Activated CD4-positive, CD25-positive, alpha-beta regulatory T cell treated with anti-CD3 and anti-CD28 coated beads, Interleukin-2, amount 50 U/mL, for 24 hours (primary cell): ENCODE measurements at places on chromosomes 16 and 17.

GRCh38 chr17:17084941-17085340 is 42.7 kb downstream of the MPRIP start:
- ATAC-seq = no peak

GRCh38 chr17:66432996-66433551 is 130.7 kb downstream of the PRKCA start:
- ATAC-seq = no peak

GRCh38 chr16:72829846-72830775 is 217.8 kb downstream of the ZFHX3 start:
- peak; percentile 27 for ATAC-seq

DNA sequence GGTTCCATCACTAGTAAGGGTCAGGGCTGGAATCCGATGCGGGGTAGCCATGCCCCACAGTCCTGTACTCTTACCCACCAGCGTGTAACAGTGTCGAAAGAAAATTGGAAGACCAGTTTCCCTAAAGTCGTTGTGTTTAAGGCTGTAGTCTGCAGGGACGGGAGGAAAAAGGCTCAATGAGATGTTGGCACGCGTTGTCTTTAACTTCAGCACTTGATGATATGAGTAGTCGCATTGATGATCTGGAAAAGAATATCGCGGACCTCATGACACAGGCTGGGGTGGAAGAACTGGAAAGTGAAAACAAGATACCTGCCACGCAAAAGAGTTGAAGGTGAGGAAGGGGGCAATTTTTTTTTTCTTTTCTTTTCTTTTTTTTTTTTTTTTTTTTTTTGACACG is 1.3 kb downstream of the HSBP1 start:
- ATAC-seq = no peak

- no peak for ATAC-seq
Measured at GRCh38 chr17:44995436-44996001, 27.4 kb upstream of the C1QL1 start.

- no peak for ATAC-seq
Measured at GRCh38 chr17:72254808-72255449, 134.1 kb downstream of the SOX9 start.

DNA sequence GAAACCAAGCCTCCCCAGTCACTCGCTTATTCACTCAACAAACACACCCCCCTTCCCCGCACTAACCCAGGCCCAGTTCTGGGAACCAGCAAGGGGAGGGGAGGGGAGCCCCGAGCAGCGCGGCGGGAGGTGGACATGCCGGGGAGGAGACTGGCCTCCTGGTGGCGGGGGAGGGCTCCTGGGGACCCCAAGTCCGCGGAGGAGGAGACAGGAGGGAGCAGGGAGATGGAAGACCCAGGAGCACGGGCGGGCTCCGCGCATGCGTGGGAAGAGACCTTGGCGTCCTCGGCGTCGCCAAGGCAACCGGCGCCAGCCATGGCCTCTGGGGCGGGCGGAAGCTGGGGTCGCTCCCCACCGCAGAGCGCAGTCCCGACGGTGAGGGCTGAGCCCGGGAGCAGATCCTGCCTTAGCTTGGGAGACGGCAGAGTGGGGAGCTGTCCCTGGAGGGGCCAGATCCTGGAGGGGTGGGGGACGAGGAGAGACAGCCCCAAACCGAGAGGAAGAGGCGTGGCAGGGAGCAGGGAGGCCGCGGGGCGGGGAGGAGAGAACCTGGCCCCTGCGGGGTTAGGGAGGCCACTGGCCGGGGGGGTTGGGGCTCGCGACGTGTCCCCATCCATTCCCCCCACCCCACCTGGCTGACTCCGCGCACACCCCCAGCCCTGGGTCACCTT is at the start of gene PRR29:
Gene PRR29 (plus strand): TSS at position 302 of the 671 bp plus-strand sequence. CDS start 14 bp downstream, at position 316.
- peak; percentile 83 for ATAC-seq

- ATAC-seq = no peak
Measured at GRCh38 chr16:83806036-83806435, 1.7 kb upstream of the HSBP1 start.

DNA sequence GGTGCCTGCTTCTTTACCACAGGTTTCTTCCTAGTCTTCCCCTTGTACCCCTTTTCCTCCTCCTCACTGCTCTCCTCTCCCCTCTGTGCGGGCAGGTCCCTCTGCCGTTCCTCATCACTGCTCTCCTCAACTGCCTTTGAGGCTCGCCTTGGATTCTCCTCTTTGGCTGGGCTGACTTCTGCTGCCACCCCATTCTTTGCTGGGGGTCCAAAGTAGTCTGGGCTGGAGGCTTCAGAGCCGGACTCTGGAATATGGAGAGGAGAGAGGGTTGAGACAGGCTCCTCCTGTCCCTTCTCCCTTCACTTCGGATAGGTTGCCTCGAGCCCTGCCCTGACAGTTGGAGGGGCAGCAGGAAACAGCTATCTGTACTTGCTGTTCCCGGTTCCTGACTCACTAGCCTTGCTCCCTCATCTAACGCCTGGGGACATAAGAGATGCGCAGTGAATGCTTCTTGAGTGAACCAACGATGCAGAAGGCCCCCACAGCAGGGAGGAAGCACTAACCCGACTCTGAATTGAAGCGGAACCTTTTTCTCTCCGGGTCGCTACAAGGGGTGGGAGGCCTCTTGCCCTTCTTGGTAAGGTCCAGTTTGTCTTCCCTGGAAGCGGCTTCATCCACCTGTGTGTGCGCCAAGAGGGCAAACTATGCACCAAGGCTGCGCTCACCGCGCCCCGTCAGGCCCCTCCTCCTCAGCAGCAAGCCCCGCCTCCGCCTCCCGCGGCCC is 655 bp downstream of the HIRIP3 start:
- no peak for ATAC-seq

- ATAC-seq = peak; percentile 91
Measured at GRCh38 chr17:4908711-4909496, 6.0 kb upstream of the CHRNE start.

DNA sequence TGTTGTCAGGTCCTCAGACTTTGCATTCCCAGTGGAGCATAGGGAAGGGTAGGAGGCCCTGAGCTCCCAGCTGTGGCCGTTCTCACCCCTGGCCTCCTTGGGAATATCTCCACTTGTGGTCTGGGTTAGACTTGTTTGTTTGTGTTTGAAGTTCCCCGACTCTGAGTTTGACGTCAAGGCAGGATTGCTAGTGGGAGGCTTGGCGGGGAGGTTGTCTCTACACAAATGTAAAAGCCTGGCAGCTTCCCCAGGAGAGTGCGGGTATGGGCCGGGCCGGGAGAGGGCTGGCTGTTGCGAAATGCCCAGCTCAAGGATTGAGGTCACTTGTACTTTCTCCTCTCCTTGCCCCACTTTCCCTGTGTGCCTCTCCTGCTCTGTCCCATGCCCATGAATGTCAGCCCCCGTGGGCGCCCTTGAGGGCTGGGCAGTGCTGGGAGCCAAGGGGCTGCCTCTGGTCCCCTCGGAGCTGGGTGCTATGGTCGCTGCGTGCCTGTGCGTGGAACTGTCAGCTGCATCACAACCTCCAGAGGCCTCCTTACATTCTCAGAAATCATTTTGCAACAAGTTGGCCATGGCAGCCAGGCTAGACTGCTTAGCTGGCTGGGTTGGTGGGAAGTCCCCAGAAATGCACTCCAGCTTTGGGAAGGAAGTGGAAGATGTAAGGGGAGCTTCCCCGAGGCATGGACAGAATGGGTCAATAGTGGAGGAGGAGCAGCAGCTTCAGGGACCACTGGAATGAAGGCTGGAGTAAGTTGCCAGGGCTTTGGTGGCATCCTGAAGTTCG is 84.3 kb downstream of the KSR1 start:
- ATAC-seq = no peak

DNA sequence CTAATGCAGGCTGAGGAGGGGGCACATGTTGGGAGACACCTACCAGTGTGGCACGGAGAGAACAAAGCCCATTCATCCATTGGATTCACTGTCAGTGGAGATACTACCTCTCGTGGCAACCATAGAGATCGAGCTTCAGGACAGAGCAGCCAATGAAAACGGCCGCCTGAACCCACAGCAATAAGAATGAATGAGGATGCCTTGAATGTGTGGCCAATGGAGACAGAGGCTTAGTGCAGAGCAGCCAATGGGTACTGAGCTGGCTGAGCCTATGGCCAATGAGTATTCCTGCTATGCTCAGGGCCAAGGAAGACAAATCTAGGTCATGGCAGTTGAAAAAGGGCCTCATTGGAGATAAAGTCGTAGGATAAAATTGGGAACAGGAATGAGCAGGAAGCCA is 10.9 kb downstream of the ARHGEF15 start:
- no peak for ATAC-seq

DNA sequence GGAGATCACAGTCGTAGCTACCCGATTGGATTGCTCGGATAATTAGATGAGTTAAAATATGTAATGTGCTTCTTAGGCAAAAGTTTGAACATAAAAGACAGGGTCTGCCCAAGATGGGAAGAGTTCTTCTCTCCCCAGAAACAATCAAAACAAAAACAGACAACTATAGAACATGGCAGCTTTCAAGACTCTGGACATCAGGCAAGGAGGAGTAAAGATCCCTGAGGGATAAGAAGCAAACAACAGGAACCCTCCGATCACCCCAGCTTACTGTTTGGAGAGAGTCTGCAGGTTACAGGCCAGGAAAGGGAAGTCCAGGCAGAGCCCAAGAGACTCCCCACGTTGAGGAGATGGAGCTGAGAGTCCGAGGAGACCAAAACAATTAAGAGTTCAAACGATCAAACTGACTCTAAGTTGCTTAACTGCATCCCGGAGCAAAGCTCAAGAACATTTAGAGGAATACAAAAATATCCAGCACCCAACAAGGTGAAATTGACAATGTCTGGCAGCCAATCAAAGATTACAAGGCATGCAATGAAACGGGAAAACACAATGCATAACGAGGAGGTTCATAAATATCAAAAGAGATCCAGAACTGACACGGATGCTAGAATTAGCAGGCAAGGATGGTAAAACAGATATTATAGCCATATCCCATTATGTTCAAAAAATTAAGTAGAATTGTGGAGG is 3.9 kb downstream of the ASGR2 start:
- no peak for ATAC-seq

GRCh38 chr16:83054283-83054682 is 427.5 kb downstream of the CDH13 start:
- no peak for ATAC-seq

GRCh38 chr16:67284699-67285646 is 5.6 kb downstream of the PLEKHG4 start:
- no peak for ATAC-seq

GRCh38 chr17:45334231-45334630 is 17.4 kb upstream of the MAP3K14 start:
- no peak for ATAC-seq

GRCh38 chr16:65384441-65384840 is 262.6 kb upstream of the CDH11 start:
- no peak for ATAC-seq

GRCh38 chr16:85969591-85969990 is 70.6 kb downstream of the IRF8 start:
- ATAC-seq = no peak

- ATAC-seq = peak; percentile 20
Measured at GRCh38 chr16:68782198-68783174, 45.4 kb downstream of the CDH1 start.

- no peak for ATAC-seq
Measured at GRCh38 chr16:67954421-67955196, 10.7 kb upstream of the LCAT start.

- ATAC-seq = peak; percentile 97
Measured at GRCh38 chr16:31265329-31266245, 5.8 kb downstream of the ITGAM start.

GRCh38 chr16:64982581-64982980 is 139.3 kb downstream of the CDH11 start:
- ATAC-seq = no peak

DNA sequence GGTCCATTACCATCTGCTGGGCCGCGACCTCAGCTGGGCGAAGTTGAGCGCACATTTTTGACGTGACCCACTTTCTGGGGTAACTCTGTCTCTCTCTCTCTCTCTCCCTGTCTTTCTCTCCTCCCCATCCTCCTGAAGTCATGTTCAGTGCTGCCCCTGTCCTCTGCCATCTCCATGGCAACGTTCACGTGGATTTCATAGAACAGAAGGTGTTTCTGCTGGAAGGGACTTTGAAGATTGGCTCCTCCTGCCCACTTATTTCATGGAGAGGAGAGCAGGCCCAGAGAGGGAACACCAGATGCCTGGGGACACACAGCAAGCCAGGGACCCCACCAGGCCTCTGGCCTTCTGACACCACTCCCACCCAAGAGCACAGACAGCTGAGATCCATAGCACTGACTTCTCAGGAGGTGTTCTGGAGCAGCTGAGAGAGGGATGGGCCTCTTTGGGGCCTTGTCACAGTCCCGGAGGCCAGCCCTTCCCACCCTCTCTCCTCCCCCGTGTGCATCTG is 4.2 kb upstream of the CCNF start:
- ATAC-seq = no peak

- ATAC-seq = no peak
Measured at GRCh38 chr17:64148699-64149098, 18.8 kb upstream of the ERN1 start.

DNA sequence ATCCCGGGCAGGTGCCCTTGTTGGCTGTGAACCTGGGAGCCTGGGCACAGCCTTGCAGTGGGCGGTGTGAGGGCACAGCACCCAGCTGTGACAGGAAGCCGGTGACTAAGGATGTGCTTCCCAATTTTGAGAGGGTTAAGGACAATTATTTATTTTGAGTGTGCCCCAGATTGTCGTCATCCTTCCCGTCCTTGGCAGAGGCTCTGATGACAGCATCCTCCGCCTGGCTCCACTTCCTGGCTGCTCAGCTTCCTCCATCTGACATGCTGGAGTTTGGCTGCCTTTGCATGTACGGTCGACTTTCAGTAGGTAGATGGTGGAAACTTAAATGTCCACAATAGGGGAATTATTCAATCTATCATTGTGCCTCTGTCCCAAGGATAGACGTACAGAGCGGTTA is 282.4 kb upstream of the EEF2KMT start:
- ATAC-seq = no peak

GRCh38 chr17:75488693-75489510 is 26.4 kb downstream of the CASKIN2 start:
- ATAC-seq = no peak

GRCh38 chr16:75175074-75175473 is 26.8 kb downstream of the ZFP1 start:
- no peak for ATAC-seq

DNA sequence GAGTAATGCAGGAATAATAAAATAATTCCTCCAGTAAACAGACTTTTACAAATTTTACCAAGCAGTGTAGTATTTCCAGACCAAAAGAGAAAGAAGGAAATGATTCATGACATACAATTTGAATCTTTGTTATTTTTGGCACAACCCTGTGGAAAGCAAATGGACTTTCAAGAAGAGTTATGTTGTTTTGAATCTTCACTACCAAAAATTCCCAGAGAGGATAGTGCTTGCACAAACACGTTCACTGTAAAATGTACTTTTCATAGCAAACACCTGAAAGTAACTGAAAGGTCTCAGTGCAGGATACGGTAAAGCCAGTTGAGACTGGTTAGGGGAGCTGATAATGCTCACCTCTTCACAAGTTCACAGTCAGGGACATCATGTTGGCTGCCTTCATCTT is 107.1 kb downstream of the USP22 start:
- ATAC-seq = no peak

- peak; percentile 83 for ATAC-seq
Measured at GRCh38 chr17:80704381-80704819, 159.8 kb downstream of the RPTOR start.

- no peak for ATAC-seq
Measured at GRCh38 chr17:58153046-58153445, 4.9 kb downstream of the OR4D1 start.
